Kidney tubule cell (primary cell): ENCODE measurements at places on chromosomes 4 and X.

GRCh38 chr4:5424901-5425300 is 283.5 kb downstream of the EVC2 start:
- DNase-seq = no peak

GRCh38 chr4:85780664-85781063 is 305.7 kb downstream of the ARHGAP24 start:
- DNase-seq = peak; percentile 85

DNA sequence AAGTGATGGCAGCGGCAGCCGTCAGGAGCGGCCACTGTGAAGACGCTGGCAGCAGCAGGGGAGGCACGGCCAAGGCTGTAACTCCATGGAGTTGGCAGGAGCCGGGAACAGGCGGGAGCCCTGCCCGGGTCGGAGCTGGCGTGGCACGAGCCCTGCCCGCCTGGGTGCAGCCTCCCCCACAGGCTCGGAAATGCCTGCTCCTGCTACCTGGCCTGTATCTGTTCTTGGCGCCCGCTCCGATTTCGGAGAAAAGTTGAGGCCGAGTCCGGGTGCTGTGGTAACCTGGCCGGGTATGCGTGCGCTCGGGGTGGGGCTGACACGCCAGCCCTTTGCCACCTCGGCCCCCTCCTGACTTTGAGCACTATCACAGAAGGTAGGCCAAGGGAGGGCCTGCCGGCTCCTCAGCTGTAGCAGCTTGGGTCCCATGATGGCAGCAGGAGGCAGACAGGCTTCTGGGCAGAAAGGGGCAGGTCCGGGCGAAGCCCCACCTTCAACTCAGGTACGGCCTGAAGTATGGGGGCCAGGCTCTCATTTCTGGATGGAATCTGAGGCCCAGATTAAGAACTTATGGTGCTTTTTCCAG is 51.2 kb upstream of the SHISA3 start:
- no peak for DNase-seq

GRCh38 chrX:155988859-155989258 is 8.6 kb upstream of the IL9R start:
- DNase-seq = no peak

DNA sequence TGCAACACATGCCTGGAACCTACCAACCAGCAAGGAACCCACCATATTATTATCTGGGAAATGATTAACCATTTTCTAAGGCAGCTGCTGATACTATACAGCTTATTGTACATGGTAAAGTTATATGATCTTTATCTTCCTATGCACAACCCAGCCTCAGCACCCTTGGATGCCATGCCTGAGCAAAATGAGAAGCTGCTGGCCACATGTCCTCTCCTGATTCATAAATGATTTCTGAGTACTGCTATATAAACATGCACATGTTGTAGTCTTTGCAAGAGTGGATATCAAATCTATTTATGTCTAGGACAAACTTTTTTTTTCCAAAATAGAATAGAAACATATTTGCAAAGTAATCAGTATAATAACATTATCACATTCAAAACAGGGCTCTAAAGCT is 1043.6 kb downstream of the CCSER1 start:
- DNase-seq = no peak

DNA sequence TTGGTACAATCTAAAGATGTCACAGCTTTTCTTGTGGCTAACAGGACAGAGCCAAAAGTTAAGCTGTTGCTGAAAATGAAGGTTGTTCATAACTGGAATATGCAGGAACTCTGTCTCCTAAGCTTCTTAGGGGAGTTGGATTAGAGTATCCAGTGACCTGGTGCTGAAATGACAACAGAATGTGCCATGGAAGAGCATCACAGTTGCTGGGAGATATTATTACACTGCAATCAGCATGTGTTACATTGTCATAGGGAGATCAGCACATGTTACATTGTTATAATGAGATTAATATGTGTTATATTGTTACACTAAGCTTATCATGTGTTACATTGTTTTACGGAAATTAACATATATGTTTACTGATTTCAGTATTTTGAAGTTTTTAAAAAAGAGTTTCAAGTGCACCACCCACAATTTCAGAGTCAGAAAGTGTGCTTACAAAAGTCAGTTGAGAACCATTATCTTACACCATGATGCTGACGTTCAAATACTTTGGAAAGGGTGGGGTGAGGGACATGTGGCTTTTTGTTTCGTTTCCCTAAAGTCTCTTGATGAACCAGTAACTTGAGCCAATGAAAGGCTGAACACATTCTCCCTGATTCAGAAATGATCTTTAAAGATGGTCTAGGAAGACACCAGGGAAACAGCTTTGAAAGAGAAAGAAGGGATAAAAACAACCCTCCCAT is 113.4 kb downstream of the DRD5 start:
- no peak for DNase-seq

DNA sequence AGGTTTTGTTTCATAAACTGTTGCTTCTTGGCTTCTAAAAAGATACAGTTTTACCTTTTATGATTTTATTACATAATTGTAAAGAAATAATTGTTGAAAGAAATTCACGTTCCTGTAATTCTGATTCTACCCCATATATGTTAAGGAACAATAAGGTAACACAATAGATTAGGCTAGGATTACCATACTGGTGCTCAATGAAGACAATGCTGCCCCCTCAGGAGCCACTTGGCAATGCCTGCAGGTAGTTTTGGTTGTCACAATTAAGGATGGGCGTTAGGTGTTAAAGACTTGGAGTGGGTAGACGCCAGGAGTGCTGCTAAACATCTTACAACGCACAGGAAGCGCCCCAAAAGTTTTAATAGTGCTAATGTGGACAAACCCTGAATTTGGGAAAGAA is 133.2 kb downstream of the NLGN4X start:
- no peak for DNase-seq

- DNase-seq = peak; percentile 17
Observed at GRCh38 chrX:133365871-133366611, 49.2 kb downstream of the GPC4 start.

DNA sequence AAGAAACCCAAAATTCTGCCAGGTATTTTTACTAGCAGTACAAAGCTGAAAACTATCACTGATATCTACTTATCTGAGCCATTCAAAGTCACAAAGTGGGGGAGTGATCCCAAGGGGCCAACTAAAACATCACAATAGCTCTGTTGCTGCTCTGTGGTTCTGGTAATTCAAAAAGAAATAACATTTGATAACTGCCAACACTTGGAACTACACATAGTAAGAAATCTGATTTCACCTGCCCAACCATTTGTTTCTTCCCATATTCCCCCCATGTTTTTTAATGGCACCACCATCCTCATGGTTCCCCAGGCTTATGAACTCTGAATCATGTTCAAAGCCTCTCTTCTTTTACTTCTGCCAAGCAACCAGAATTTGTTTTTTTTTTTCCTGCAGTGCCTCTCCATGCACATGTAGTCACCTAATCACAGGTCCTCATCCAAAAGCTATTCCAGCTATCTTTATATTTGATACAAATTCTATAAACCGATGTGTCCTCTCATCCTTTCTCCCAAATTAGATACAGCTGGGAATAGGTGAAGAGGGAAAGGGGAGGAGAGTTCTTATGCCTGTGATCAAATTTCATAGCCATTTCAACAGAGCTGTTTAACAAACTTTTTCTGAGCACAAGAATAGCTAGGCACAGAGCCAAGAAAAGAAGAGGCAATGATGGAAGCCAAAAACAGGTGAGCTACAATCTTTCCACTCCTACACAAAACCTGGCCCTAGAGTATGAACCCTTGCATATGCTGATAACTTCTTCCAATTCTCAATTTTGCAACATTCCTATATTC is 7.7 kb downstream of the AMMECR1 start:
- DNase-seq = no peak

GRCh38 chr4:181148470-181148869 is 1094.7 kb upstream of the TENM3 start:
- DNase-seq = no peak
